ENCODE measurements at places on chromosomes 5 and 9.

GRCh38 chr9:110850401-110851135 is 182.0 kb downstream of the MUSK start:
- DNase-seq: no peak

DNA sequence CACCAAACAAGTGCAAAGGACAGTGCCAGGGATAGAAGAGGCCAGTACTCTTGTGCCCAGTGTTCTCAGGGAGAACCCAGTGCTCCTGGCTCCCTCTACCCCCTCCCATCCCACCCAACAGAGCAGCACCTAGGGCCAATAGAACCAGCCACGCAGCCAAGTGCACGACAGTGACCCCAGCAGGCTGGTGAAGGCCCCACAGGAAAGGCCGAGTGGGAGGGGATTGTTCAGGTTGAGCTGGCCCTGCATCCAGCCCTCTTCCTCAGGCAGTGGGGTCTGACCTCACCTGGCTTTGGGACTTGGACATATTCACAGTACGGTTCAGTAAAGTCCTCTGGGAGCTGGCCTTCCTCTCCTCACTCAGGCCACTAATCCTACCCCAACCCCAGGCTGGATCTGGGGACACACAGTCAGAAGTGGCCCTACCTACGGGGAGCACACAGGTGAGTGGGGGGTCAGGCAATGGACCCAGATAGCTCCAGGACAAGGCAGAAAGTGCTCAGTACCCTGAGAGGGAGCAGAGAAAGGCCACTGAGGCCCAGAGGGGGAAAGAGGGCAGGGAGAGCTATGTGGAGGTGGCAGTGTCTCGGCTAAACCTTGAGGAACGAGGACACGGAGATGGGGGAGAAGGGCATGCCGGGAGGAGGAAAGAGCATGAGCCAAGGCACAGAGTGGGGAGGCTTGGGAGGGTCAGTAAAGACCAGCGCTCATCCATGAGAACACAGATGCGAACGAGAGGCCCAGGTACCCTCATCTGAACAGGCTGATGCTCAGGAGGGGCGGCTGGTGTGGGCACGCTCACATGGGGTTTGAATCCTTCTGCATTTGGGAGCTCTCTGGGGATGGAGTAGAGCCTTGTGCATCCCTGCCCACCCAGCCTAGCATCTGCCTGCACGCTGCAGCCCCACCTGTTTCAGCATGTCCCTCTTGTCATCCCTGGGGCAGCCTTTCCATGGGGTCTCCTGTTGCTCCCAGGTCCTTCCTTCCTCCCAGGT is 25.6 kb downstream of the POLR1E start:
- no peak for DNase-seq

- DNase-seq: no peak
These were observed 123.5 kb downstream of the RASEF start for GRCh38 chr9:82939451-82939850.

DNA sequence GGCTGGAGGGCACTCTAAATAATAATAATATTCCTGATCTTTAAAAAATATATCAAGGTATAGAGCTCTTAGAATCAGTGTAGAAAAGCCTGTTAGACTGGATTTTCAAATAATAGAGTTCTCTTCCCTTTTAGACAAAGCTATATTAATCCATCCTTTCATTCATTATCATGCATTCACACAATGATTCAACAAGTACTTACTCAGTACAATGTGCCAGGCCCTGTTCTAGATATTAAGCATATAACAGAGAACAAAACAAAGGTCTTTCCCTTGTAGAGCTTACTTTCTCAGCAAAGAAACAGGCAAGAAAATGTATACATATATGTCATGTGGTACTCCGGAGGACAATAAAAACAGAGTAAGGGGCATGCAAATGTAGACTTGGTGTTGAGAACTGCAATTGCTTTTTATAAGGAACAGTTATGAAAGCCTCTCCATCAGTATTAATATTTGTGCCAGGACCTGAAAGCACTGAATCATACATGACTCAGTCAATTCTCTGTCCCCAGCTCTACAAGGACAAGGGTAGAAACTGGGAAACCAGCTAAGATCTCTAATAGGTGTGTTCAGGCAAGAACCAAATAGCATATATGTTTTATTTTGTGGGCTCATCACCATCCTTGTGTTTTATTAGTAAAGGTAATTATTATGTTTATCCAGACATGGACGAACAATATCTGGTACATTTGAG is 72.2 kb downstream of the PIP5K1B start:
- DNase-seq: no peak

GRCh38 chr9:110619831-110620230 is 40.3 kb upstream of the SVEP1 start:
- DNase-seq: no peak

DNA sequence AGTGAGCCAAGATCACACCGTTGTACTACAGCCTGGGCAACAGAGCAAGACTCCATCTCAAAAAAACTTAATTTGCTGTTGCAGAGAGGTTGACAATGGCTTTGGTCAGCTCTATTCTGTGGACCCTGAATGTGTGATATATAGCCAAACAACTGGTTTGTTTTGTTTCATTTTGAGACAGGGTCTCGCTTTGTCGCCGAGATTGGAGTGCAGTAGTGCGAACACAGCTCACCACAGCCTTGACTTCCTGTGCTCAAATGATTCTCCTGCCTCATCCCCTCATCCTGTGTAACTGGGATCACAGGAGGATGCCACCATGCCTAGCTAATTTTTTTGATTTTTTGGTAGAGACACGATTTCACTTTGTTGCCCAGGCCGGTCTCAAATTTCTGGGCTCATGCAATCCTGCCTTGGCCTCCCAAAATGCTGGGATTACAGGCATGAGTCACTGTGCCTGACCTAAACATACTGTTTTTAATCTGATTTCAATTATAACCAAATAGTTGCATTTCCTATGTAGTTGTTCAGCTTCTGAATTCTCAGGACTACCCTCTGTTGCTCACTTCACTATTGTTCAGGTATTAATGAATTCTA is 9.8 kb downstream of the RNF183 start:
- no peak for DNase-seq

GRCh38 chr9:36092509-36093215 is 43.9 kb upstream of the GLIPR2 start:
- peak; percentile 48 for DNase-seq

DNA sequence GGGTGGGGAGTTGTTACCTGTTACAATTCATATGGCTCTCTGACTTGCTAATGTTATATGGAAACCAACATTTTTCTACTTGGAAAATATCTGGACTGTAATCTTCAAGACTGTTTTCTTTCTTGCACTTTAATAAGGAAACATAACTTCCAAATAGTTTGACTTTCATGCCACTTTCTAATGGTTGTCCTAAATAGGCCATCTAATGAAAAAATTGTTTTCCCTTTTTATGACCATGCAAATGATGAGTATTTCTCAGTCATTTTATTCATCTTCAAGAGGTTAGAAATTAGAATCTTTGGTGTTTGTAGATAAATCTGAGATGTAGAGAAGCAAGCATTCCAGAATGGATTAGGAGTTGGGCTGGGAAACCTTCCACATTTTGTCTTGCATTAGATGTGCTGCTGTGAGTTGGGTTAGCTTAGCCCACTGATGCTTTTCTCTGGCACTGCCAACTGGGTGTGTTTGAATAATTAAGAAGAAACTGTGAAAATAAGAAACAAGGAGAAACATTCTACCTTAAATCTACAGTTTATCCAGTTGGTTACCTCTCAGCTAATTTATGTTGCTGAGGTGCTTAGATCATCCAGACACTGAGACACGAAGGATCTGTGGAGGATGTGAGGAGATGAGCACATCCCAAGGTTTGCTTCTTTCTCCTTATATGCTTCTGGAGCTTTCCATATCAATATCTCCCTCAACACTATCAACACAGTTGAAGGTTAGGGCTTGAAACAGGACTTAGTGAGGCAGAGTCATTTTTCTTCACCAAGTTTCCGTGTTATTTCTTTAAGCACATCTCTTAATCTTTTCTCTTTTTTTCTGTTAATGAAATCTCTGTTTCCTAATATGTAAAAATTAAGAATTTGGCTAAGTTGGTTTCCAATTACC is 2.7 kb downstream of the RASGRF2 start:
- DNase-seq: no peak

DNA sequence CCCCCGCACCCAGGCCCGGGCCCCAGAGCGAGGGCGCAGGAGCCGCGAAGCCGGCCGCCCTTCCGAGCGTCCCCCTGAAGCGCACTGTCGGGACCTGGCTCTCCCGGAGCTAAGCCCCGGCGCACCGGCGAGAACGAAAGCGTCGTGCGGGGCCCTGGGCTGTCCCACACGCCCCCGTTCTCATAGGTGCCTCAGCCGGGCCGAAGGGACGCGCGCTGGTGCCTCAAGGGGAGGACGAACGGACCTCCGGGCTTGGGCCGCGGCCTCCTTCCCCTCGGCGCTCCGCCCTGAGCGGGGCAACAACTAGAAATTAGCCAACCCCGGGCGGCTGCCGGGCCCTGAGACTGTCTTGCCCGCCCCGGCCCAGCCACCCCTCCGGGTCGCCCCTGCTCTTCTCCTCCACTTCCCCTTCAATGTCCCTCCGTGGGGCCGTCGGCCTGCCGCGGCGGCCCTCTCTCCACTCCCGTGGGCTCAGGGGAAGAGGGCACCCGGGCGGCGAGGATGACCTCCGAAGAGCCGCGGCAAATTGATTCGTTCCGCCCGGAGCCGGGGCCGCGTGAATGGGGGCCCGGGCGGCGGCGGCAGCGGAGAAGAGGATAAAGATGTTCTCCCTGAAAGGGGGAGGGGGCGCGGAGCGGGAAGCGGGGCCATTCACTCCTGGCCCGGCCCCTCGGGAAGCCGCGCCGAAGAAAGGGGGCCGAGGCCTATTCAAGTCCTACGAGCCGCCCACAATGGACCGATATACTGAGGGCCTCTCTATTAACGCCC is 3.5 kb upstream of the PRDM12 start:
- DNase-seq: no peak

GRCh38 chr9:68763104-68763503 is 58.1 kb downstream of the PIP5K1B start:
- no peak for DNase-seq

DNA sequence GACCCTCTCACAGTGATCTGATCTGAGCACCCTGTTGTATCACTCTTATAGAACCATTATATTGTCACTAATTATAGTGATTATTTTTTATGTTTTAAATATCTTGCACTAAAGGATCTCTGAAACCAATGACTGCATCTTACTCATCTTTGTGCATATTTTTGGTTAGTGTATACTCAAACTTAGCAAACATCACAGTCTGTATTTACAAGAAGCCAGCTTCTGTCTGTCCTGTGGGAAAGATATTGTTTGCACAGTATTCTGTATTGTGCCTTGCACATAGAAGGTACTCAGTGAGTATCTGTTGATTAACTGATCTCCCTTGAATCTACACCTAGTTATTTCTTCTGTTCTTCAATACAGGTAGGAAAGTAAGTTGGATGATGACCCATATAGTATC is 131.5 kb downstream of the PAM start:
- no peak for DNase-seq

GRCh38 chr9:95726756-95727155 is 148.7 kb upstream of the ERCC6L2 start:
- no peak for DNase-seq

GRCh38 chr5:39355324-39355723 is 9.0 kb downstream of the C9 start:
- DNase-seq: no peak

DNA sequence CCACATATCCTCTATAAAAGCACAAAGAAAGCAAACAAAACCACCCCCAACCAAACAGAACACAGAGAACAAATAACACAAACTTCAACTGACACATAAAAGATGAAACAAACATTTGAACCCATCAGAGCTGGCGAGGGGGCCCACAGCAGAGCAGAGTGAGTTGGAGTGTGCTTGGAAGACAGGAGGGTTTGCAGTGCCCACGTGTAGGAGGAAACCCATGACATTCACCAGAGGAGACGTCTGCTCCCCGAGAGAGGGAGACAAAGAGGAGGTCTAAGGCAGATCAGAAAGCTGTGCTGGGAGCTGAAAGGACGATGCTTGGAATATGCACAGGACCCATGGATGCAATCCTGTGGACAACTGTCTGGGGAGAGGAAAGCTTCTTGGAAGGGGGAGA is 27.0 kb downstream of the MRPL36 start:
- DNase-seq: peak; percentile 3

GRCh38 chr9:94277885-94278536 is 18.9 kb downstream of the ZNF169 start:
- DNase-seq: no peak

DNA sequence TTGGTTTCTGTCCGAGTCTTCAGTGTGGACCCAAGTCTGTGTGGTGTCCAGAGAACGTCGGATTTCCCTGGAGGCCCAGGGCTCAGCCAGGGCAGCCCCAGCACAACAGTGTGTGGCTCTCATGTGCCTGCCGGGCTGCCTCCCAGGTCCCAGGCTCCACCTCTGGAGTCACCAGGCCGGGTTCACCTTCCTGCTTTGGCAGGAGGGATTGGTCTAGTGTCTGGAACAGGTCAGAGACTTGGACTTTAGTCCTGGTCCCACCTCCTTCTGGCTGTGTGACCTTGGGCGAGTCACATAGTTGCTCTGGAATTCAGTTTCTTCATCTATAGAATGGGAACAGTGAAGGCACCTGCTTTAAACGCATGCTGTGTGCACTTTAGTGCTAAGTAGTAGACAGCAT is 3.2 kb downstream of the DOLPP1 start:
- DNase-seq: no peak

DNA sequence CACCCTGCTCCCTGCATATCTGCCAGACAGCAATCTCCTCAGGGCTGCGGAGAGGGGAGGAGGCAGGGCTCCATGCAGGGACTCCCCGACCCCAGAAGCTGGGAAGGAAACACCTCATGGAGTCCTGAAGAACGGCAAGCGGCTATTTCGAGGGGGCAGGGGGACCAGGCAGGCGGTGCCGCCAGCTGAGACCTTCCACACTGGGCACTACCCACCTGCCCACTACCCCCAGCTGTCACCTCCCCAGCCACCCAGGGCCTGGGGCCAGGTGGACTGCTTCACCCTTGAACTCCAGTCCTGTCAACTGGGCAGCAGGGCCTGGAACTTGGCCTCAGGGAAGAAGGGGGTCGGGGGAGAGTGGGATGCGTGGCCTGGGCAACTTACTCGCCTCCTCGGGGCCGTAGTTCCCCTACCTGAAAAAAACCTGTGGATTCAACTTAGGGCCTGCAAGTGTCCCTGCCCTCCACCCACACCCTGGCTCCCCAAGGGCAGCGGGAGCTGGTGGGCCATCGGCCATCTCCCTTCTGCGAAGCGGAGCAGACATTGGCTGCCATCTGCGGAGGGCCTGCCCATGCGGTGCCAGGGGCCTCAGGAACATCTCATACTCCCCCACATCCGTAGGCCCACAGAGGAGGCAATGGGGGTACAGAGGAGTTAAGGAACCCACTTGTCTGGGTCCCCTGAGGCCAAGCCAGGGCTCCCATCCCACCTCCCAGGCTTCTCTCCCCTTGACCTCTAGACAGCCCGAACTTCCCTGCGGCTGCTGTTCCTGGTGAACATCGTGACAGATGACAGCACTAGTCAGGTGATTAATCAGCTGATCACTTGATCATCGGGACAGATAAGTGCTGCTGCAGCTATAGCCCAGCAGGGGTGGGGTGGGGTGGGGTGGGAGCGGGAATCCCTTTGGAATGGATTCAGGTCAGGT is 18.5 kb upstream of the RALGDS start:
- DNase-seq: no peak

GRCh38 chr5:126680191-126680817 is 79.6 kb downstream of the PHAX start:
- no peak for DNase-seq

All from CD4-positive, alpha-beta T cell treated with Interleukin-15 for 1 hour (primary cell).